ENCODE measurements at places on chromosomes 2 and 18. TPM values are rescaled to one million over a fixed set of nuclear protein-coding genes. Genes with fewer than 3 reads are reported as not detected.

DNA sequence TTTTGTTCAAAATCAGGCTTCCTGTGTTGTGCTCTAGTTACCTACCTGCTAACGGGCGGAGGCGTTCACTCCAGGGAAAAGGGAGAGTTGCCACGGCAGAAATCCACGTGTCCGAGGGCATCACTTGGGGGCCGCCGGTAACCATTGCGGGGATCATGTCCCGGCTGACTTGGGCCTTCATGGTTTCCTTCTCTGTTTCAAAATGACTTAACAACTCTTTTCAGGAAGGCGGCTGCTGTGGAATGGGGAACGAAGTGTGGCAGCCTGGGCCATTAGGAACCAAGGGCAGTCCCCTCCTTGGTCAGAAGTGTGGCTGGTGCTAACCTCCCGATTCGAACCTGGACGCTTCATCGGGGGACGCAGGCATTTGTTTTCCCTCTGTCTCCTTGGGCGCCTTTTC, 56.8 kb downstream of the INPP5D start:
- H3K4me3 ChIP-seq = no peak overlapping the region
- peaks cover 13% of the 10 kb centered on the region for H3K36me3 ChIP-seq
- no peaks in the 10 kb centered on the region for H3K27me3 ChIP-seq
- DNase-seq = no peak
- H3K27ac ChIP-seq = peak overlapping the region; percentile 46
- peaks cover 67% of the 10 kb centered on the region for H3K4me1 ChIP-seq

DNA sequence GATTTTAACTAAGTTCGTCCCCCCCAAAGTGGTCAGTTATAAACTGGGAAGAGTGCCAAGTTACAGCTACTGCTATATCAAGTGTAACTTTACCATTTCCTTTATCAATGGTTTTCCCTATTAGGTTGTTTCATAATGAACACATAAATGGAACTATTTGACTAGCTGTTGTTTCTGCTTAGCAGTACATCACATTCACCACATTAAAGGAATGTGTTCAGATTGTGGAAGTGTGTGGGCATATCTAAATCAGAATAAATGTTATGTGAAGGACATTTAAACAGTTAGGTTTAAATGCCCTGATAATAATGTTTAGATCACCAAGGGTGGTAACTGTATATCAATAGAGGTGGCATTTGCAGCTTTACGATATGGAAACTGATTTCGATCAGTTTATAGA, 45.1 kb downstream of the SLC9A4 start:
- H3K36me3 ChIP-seq = no peaks in the 10 kb centered on the region
- H3K27ac ChIP-seq = no peak overlapping the region
- no peaks in the 10 kb centered on the region for H3K4me1 ChIP-seq
- no peak overlapping the region for H3K4me3 ChIP-seq

DNA sequence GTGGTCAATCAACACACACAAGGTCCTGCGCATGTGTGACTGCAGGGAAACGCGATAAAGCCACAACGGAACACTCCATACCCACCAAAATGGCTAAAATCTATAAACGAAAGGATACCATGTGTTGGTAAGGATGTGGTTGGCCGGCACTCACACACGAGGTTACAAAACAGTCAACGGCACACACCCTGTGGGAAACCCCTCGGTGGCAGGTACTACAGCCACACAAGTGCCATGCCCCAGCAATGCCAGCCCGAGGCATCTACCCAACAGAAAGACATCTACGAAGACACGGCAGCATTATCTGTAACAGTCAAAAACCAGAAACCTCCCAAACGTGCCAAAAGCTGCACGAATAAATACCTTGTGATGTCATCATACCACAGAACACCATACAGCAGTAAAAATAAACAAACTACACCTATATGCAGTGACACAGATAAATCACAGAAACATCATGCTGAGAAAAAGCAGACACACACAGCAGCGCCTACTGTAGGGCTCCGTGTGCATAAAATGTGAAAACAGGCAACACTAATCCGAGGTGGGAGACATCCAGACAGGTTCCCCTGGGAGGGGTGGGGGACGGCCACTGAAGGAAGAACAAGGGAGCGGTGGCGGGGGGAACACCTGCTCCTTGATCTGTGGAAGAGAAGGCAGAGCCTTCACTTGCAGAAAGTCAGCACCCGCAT, 36.7 kb downstream of the HDAC4 start:
- peaks cover 19% of the 10 kb centered on the region for H3K4me1 ChIP-seq
- no peaks in the 10 kb centered on the region for H3K36me3 ChIP-seq
- H3K27me3 ChIP-seq = no peaks in the 10 kb centered on the region
- H3K4me3 ChIP-seq = no peak overlapping the region
- H3K27ac ChIP-seq = no peak overlapping the region

- DNase-seq = no peak
- no peak overlapping the region for H3K4me3 ChIP-seq
- no peaks in the 10 kb centered on the region for H3K27me3 ChIP-seq
- H3K36me3 ChIP-seq = no peaks in the 10 kb centered on the region
- peak overlapping the region; percentile 6 for H3K27ac ChIP-seq
- no peaks in the 10 kb centered on the region for H3K4me1 ChIP-seq
Measured at GRCh38 chr2:28480403-28481049, 15.3 kb upstream of the PLB1 start.

DNA sequence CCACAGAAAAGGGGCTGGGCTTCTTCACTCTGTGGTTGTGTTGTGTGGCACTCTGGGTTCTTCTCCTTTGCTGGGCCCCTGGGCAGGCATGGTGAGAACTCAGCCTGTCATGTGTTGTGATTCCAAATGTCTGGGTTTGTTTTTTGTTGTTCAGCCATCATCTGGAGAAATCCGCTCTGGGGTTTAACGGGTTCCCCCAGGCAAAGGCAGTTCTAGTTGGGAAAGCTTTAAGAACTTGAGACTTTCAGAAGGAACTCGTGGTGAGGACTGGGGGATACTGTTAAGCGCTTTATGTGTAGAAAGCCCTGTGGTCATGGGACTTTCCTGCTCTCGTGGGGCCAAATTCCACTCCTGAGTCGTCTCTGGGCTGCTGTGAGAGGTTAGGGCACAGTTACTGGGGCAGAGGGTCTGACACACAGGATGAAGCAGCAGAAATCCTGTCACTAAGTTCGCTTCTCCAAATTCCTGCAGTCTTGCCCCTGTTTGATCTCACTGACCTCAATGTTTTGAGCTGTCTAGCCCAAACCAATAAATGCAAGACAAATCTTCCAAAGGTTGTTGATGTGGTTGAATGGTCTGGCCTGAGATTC, 87.7 kb downstream of the RAPGEF4 start:
- no peak overlapping the region for H3K27ac ChIP-seq
- no peaks in the 10 kb centered on the region for H3K4me1 ChIP-seq
- H3K27me3 ChIP-seq = no peaks in the 10 kb centered on the region
- DNase-seq = no peak
- H3K4me3 ChIP-seq = no peak overlapping the region

GRCh38 chr2:162490761-162491470, 147.0 kb downstream of the GCA start:
- H3K36me3 ChIP-seq = no peaks in the 10 kb centered on the region
- peaks cover 2% of the 10 kb centered on the region for H3K27me3 ChIP-seq
- H3K4me1 ChIP-seq = no peaks in the 10 kb centered on the region

DNA sequence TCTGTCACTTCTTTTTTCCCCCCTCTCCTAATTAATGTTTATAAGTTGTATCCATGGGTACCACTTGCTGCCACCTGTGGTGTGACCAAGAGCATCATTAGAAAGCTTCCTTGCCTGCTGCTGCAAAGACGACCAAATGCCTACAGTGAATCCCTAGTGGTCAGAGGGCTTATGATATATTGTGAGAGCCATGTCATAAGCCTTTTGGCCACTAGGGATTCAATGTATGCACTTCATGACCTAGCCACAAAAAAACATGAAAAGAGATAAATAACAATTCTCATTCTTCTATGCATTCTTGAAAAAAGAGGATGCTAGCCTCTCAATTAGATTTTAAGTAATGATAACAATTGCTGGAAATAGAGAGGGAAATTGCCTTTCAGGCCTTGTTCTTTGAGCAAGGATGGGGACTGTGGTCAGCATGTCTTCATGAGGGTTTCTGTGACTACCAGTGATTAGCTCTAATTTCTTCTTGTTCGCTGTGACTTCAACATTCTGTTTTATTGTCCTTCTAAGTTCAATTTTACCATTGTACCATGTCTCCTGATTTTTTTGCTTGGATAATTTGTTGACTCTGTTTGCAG, 435.3 kb downstream of the TGIF1 start:
- H3K27ac ChIP-seq = no peak overlapping the region
- no peaks in the 10 kb centered on the region for H3K36me3 ChIP-seq
- no peak overlapping the region for H3K4me3 ChIP-seq
- DNase-seq = no peak
- H3K4me1 ChIP-seq = no peaks in the 10 kb centered on the region

DNA sequence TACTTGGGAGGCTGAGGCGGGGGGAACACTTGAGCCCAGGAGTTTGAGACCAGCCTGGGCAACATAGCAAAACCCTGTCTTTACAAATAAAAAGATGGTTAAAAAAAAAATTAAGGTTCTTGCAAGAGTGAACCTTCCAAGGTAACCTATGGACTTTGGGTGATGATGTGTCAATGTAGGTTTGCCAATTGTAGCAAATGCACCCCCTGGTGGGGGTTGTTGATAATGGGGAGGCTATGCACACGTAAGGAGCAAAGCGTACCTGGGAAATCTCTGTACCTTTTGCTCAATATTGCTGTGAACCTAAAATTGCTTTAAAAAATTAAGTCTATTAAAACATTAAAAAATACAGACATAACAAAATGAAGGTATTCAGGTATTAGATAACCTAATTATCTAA, 70.4 kb downstream of the CWC22 start:
- H3K27ac ChIP-seq = no peak overlapping the region
- H3K36me3 ChIP-seq = peaks cover 42% of the 10 kb centered on the region
- DNase-seq = peak; percentile 50
- H3K4me3 ChIP-seq = no peak overlapping the region
- H3K27me3 ChIP-seq = no peaks in the 10 kb centered on the region
- no peaks in the 10 kb centered on the region for H3K4me1 ChIP-seq

DNA sequence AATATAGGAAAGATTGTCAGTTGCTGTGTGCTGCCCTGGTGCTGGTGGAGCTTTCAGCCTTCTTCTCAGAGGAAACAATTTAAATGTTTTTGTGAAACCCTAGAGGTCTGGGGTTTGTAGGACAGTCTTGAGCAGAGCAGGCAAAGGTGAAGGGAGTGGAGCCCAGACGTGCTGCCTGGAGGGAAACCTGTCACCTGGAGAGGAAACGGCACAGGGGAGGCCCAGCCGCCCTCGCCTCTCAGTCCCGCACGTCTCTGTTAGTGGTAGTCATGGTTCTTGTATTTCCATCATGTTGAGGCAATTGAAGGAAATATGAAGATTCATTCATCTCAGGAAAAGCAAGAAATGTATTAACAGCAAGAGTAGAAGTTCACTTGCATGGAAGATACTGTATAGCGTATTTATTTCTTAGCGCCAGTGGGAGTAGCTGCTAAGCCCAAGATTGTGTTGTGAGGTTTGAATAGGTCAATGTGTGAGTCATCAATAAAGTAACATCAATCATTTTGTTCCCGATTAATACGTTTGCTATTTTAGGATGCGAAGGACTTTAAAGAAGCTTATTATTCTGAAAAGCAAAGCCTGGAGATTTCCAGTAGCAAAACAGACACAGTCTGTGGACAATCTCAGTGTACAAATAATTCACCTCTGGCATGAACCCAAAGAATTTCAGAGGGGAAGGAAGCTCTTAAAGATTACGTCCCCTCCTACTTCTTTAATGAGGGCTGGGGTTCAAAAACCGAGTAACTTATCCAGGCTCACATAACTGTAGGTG, 70.4 kb downstream of the LRRFIP1 start:
- H3K4me1 ChIP-seq = peaks cover 87% of the 10 kb centered on the region
- peaks cover 5% of the 10 kb centered on the region for H3K36me3 ChIP-seq
- peak; percentile 81 for DNase-seq
- peak overlapping the region; percentile 95 for H3K27ac ChIP-seq

DNA sequence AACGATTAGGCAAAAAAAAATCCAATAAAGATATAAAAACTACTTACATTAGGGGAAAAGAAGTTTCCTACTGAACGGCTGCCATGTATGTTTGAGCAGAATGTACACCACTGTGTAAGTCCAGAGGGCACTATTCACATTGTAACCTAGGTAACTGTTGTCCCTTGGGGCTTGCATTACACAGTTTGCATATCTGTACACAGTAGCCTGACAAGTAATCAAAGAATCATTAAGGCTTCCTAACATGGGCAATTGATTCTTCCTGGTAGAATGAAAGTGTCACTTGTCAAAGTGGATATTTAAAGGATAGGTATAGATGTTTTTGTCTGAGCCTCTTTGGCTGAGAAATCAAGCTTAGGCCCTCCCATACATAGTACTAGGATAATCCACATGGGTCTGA, 39.1 kb downstream of the PLEK start:
- no peak overlapping the region for H3K27ac ChIP-seq
- H3K36me3 ChIP-seq = no peaks in the 10 kb centered on the region
- H3K27me3 ChIP-seq = peaks cover 17% of the 10 kb centered on the region
- no peak for DNase-seq
- no peaks in the 10 kb centered on the region for H3K4me1 ChIP-seq

DNA sequence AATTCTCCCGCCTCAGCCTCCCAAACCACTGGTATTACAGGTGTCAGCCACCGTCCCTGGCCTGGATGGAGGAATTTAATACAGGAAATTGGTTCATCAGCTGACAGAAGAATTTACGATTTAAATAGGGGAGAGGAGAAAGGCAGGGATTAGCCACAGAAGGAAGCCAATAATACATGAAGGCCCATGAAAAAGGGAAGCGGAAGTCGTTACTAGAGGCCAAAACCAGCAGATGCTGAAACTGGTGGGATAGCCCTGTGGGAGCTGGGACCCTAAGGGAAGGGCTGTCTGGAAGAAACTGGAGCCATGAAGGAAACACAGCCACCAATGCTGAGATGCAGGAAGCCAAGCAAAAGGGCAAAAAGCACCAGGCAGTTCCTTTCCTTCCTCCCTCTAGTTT, 163.7 kb upstream of the RMP24 start:
- H3K27me3 ChIP-seq = peaks cover 23% of the 10 kb centered on the region
- peaks cover 9% of the 10 kb centered on the region for H3K4me1 ChIP-seq
- DNase-seq = no peak
- H3K4me3 ChIP-seq = no peak overlapping the region

DNA sequence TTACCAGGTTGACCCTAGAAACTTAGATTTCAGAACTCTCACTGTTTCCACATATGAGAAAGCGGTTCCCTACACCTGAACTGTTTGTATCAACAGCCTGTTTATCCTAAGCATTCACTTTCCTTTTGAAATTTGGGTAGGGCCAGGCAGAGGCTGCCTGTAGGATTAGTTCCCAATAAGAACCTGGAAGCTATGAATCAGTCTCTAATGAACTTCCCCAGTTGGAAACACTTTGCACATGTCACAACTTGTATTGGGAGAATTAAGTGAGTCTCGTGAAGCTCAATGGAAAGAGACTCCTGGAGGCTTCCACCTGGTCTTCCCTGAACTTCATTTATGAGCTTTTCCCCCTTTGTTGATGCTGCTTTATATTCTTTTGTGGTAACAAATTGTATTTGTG, 486.6 kb upstream of the HS6ST1 start:
- no peak overlapping the region for H3K27ac ChIP-seq
- H3K4me1 ChIP-seq = no peaks in the 10 kb centered on the region
- DNase-seq = no peak
- H3K4me3 ChIP-seq = no peak overlapping the region
- H3K27me3 ChIP-seq = peaks cover 2% of the 10 kb centered on the region
- no peaks in the 10 kb centered on the region for H3K36me3 ChIP-seq

IRS1 gene
- total RNA-seq = 2.7 TPM

MC4R gene
- not detected for total RNA-seq

MCM6 gene
- 226 TPM for total RNA-seq

DSG4 gene
- total RNA-seq = not detected

EIF5B gene
- total RNA-seq = 70.2 TPM

REG3A gene
- not detected for total RNA-seq

CCDC102B gene
- total RNA-seq = 1.7 TPM

KANSL3 gene
- 33.0 TPM for total RNA-seq

ASB18 gene
- not detected for total RNA-seq

Data from activated naive CD4-positive, alpha-beta T cell treated with anti-CD3 and anti-CD28 coated beads for 36 hours (primary cell).